Breast epithelium (tissue), 4 donors: ENCODE measurements at places on chromosomes 6 and 20.

DNA sequence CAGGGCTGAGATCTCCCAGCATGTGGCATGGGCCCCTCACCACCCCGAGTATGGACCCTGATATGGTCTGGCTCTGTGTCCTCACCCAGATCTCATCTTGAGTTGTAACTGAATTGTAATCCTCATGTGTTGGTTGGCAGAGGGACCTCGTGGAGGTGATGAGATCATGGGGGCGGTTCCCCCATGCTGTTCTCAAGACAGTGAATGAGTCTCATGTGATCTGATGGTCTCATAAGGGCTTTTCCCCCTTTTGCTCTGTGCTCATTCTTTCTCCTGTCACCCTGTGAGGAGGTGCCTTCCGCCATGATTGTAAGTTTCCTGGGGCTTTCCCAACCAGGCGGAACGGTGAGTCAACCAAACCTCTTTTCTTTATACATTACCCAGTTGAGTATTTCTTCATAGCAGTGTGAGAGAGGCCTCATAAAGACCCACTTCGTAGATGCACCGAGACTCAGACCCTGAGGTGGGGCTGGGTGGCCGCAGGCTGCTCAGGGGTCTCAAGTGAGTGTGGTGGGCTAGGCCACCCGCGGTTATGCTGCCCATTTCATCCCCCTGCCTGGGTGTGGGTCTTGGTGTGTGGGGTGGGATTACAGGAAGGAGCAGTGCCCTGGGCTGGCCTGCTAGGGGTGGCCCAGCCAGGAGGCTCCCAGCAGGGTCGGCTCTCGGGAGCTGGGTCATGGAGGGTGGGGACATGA, 26.2 kb upstream of the GATA5 start:
- no peak for DNase-seq

- no peak for DNase-seq
These were observed 44.1 kb downstream of the SESN1 start for GRCh38 chr6:109050447-109051102.

- peak; percentile 39 for DNase-seq
These were observed 551 bp downstream of the SYNCRIP start for GRCh38 chr6:85641897-85642773.

- no peak for DNase-seq
These were observed 419.2 kb upstream of the MMS22L start for GRCh38 chr6:97702248-97702647.

DNA sequence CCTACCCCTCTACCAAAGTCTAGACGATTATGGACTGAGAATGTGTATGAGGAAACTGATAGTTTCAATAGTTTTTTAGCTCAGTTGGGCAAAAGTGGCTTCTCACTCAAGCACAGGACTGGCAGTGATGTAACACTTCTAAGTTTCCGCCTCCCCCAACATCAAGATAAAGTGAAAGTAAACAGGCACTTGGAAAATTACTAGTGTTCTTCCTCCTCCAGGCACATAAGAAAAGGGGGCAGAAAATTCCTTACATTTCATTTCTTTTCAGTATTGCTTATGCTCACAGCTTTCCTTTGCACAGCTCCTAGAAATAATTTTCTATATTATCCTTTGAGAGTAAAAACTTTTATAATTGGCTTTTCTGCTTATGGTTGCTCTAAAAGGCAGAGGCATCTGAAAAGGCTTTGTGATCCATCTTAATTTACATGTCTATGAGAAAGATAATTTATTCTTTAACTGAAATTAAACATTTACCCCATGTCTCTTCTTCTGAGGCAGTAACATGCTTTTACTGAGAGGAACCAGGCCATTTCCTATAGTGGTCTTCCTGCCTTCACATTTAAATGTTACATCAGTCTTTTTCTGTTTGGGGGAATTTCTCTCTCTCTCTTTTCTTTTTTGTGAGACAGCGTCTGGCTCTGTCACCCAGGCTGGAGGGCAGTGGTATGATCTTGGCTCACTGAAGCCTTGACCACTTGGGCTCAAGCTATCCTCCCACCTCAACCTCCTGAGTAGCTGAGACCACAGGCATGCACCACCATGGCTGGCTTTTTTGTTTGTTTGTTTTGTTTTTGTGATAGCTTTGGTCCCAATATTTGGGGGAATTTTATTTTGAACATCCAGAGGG, 65.0 kb upstream of the EEF1A1 start:
- peak; percentile 40 for DNase-seq

- DNase-seq = no peak
These were observed 476.8 kb upstream of the AGPAT4 start for GRCh38 chr6:161750686-161751085.

GRCh38 chr6:105504706-105505105, 101.8 kb upstream of the PREP start:
- DNase-seq = no peak

GRCh38 chr6:112802144-112802543, 455.0 kb downstream of the RFPL4B start:
- no peak for DNase-seq

DNA sequence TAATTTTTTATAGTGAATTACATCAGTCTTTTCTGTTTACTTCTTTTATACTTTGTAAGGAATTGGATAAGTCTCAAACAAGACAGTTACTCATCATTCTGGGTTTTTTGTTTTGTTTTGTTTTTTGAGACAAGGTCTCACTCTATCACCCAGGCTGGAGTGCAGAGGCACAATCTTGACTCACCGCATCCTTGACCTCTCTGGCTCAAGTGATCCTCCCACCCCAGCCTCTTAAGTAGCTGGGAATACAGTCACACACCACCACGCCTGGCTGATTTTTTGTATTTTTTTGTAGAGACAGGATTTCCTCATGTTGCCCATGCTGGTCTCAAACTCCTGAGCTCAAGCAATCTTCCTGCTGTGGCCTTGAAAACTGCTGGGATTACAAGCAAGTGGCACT, 524.3 kb downstream of the EYS start:
- no peak for DNase-seq

DNA sequence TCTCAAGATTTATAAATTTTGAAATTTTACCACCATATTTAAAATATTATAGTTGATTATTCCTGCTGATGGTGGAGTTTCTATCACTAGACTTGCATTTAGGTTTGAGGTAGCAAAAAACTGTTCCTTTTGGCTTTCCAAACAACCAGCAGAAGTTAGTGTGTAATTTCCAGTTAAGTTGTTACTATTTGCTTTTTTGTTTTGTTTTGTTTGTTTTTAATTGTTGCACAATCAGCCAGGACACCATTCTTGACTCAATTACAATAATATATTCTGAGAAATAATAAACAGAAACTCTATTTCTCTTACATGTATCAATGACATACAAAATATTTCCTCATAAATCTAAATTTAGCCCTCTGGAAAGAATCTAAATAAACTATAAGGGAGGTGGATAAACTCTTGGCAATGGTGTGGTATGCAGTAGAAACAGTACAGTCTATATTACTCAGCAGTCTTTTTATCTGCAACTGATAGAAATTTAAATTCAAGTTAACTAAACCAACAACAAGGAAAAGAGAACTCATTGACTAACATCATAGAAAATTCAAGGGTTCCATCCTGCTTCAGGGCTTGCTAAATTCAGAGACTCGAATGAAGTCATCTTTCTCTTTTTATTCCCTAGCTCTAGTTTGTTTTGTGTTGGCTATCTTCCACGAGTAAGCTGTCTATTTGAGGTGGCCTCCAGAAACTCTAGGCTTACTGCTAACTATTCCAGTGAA, 19.4 kb upstream of the COL19A1 start:
- no peak for DNase-seq

DNA sequence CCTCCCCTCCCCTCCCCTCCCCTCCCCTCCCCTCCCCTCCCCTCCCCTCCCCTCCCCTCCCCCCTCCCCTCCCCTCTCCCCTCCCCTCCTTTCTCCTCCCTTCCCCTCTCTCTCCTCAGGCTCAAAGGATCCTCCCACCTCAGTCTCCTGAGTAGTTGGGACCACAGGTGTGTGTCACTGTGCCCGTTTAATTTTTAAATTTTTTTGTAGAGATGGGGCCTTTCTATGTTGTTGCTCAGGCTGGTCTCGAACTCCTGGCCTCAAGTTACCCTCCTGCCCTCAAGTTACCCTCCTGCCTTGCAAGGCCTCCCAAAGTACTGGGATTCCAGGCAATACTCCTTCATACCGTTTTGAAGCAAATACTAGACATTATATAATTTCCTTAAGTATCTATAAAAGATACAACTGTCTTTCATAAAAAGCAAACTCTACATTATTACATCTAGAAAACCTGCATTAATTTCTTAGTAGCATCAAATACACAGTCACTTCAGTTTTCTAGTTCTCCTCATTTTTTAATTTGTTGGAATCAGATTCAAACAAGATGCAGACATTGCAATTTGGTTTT, 39.8 kb downstream of the NCOA3 start:
- no peak for DNase-seq

DNA sequence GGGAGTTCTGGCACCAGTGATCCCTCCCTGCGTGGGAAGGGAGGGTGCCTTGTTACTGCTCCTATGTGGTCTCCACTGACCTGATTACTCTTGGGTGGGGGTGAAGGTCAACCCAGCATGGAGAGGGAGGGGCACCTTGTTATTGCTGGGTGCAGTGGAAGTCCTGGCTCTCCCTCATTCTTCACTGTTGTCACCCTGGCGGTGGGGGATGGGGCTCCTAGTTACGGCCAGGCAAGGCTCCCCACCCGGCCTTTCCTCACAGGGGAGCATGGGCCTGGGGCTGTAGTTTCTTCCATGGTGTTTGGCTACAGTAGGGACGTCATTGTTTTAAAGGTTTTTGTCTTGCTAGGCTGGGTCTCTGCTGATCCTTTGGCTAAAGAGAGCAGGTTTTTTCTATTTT, 40.8 kb downstream of the PACSIN1 start:
- DNase-seq = no peak

DNA sequence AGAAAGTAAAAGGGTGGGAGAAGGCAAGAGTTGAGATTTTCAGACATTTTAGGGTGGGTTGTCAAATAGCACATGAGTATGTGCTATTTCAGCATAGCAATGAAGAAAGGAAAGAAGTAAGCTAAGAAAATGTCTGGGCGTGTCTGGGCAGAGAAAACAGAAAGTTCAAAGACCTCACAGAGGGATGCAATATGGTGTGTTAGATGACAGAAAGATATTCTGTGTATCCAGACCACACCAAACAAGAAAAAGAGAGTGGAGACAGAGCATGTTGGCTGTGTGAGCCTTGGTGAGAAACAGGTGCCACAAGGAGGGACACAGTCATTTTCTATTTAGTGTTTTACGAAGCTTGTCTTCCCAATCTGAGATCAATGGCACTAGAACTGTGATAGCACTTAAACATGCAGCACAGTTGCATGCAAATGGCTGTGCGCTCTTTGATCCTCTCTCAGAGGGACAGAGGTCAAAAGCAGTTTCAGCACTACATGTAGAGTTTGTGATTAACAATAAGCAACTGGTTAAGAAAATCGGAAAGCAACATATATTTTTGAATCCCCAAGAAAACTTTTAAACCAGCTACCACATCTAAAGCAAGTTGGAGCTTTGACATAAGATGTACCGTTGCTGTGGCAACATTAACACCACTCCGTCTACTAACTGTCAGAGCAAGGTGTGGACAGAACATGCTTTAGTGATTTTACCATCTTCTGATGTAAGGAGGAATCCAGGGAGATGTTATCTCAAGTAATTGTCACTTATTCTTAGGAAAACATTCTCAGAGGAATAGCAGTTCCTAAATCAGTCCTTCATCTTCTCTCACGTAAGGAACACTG, 515.5 kb upstream of the NOX3 start:
- DNase-seq = no peak

- DNase-seq = no peak
These were observed 950 bp downstream of the PEDS1 start for GRCh38 chr20:50152394-50153152.

GRCh38 chr20:568673-569415, 25.3 kb upstream of the CSNK2A1 start:
- no peak for DNase-seq

DNA sequence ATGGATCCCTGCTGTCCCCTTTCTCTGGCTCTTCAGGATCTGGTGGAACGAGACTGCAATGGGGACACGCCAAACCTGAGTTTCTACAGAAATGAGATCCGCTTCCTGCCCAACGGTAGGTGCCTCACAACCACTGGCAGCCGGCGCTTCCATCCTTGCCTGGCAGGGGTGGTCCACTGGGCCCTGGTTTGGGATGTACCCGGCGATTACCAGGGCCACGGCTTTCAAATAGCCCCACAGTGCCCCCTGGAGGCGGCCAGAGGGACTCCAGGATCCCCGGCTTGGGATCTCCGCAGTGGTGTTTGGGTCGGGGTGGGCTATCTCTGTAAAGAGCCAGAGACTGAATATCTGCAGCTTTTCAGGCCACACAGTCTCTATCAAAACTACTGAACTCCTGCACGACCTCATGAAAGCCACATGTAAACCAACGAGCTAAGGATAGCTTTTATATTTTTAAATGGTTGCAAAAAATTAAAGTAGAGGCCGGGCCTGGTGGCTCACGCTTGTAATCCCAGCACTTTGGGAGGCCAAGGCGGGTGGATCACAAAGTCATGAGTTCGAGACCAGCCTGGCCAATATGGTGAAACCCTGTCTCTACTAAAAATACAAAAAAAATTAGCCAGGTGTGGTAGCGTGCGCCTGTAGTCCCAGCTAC, 3.7 kb downstream of the OGFR start:
- DNase-seq = peak; percentile 68

GRCh38 chr6:122153557-122153956, 245.9 kb upstream of the HSF2 start:
- no peak for DNase-seq

DNA sequence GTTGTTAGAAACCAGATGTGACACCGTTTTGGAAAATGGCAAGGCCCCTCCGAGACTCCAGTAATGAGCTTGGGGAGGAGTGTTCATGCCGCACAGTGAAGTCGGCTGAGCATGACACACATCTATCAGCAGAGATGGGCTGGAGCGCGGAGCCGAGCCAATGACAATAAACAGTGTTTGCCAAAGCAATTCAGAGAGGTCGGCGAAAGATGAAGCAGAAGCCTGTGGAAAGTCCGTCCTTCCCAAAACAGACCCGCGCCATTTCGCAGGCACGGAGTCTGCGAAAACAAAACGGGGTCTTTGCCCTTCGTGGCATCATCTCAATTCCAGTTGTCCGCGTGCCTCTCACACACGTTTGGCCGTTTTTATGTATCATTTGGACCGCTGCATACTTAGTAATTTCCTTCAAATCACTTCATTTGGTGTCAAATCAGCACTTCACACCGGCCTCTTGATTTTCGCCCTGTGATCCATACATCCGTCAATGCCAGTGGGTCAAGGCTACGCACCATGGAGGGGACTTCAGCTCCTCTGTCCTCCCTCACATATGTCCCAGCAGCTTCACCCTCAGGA, 71.3 kb downstream of the SULF2 start:
- no peak for DNase-seq

DNA sequence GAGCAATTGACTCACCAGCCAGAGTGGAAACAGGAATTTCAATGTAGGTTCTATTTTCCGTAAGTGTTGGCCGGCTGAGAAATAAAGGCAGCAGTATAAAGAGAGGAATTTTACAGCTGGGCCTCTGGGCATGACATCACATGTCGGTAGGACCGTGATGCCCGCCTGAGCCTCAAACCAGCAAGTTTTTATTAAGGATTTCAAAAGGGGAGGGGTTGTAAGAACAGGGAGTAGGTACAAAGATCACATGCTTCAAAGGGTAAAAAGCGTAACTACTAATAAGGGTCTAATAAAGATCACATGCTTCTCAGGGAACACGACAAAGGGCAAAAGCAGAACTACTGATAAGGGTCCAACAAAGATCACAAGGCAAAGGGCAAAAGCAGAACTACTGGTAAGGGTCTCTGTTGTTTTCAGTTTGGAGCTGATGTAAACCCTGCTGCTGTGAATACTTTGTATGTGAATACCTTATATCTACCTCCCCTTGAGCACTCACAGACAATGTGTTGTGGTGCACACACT, 9.0 kb upstream of the TULP4 start:
- DNase-seq = no peak
